ENCODE measurements at places on chromosomes 7 and 10.

DNA sequence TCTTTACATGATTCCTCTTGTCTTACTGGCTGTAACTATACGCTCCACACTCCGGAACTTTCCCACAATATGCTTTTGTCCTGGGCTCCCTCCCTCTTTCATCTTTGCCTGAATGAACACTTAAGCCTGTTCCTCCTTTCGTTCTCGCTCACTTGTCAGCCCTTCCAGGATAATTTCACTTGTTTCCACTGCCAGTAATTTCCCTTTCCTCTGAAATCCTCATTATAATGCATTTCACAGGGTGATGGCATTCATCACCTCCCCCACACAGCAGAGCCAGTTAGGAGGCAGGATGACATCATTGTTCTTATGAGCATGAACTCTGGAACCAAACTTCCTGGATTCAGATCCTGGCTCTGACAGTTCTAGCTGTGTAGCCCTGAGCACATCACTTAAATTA is 372.6 kb downstream of the GPR158 start:
- no peak for DNase-seq

- no peak for DNase-seq
These were observed 39.0 kb downstream of the HTR5A start for GRCh38 chr7:155109121-155109520.

DNA sequence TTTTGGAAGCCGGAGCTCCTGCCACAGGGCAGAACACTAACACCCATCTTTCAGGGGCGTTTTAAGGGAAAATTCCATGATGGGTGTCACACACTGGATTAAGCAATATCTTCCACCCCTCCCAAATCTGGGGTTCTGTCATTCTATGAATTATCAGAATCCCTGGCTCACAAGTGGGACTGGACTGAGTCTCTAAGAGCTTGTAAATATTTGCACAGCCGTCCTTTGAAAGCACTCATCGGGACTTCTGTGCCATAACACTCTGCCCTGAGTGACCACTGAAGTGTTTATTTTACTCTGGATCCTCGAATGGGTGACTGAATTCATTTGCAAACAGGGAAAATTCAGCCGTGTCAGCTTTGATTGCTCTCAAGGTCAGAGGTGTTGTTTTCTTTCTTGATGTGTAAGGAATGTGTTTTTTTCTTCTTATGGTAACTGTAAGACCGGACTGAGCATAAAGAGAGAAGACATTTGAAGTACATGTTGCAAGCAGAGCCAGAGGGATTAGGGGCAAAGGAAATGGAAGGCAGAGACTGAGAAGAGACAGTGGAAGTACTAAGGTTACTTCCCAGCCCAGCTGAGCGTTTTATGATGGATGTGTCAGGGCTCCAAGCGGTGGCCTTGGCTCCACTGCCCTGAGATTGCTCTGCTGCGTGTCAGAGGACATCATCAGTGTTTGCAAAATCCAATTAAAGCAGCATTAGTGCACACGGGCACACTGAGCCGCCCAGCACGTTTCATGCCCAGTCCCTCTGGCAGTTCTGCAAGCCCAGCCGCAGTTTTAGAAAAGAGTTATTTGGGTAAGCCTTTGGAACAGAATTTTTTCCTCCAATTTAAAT is 17.7 kb upstream of the GTPBP4 start:
- no peak for DNase-seq

- DNase-seq, result no peak
These were observed 2.2 kb upstream of the CPA4 start for GRCh38 chr7:130290745-130291144.

Data from effector CD8-positive, alpha-beta T cell (primary cell).